ENCODE measurements at places on chromosomes 1 and 21.

- DNase-seq: no peak
Measured at GRCh38 chr1:69728206-69728605, 160.5 kb downstream of the LRRC7 start.

- peak; percentile 56 for DNase-seq
Measured at GRCh38 chr1:47840393-47841190, 156.6 kb downstream of the TRABD2B start.

GRCh38 chr1:61140778-61141177 is 58.4 kb downstream of the NFIA start:
- DNase-seq: no peak

DNA sequence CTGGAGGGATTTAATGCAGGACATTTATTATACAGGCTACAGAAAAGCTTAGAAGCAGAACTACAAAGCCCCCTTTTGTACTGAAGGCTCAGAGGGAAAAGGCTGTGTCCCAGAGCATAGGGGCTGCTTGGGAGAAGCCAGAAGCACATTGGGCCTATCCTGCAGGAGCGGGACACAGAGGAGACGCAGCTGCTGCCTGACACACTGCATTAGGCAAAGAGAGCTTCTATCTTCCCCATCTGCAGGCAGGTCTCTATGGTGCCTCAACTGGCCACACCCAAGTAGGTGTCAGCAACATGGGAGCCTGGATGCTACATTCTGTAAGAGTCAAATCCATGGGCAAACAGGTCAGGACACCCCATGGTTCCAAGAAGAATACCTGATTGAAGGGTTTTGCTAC is 595.9 kb downstream of the AJAP1 start:
- DNase-seq: no peak

DNA sequence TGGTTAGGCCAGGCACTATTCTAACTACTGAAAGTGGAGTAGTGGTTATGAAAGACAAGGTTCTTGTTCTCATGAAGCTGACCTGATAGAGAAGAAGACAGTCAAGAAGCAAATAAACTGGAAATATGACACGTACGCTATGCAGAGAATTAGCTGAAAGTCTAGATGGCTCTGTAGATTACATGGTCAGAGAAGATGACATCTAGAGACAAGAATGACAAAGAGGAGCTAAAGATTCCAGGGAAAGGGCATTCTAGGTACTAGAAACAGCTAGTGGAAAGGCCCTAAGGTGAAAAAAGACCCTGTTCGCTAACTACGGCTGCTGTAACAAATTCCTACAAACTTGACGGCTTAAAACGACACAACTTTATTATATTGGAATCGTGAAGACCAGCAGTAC is 68.0 kb upstream of the NRIP1 start:
- no peak for DNase-seq

- DNase-seq: no peak
Measured at GRCh38 chr1:69246109-69246508, 321.6 kb upstream of the LRRC7 start.

Measured in fibroblast of upper back skin (primary cell).